Left forelimb (tissue), 1 donor: ENCODE measurements at places on chromosomes 6 and 20.

GRCh38 chr6:75126518-75126917, 79.3 kb downstream of the COL12A1 start:
- no peak for DNase-seq

DNA sequence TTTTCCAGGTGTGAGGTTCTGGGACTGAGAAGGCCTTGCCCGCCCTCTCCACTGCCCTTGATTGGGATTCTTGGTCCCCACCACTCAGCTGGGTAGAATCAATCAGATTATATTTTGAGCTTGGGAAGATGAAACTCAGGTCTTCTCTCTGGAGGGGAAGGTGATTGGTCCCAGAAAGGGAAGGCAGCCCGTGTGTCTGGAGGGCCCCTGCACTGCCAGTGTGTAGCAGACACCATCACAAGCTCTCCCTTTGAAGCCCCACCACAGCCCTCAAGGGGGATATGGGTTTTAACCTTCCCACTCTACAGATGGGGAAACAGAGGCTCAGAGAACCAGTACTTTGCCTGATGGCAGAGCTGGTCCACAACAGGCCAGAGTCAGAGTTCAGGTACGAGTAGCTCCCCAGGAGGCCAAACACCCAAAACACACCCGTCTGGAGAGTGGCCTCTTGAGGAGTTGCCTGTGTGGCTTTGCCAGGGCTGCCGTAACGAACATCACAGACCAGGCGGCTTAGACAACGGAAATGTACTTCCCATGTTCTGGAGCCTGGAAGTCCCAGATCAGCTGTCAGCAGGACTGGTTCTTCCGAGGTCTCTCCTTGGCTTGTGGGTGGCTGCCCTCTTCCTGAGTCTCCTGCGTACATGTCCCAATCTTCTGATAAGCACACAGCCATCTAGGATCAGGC, 205.6 kb downstream of the SYNDIG1 start:
- no peak for DNase-seq

- DNase-seq = no peak
These were observed 38.0 kb downstream of the EZR start for GRCh38 chr6:158780988-158781691.

- no peak for DNase-seq
These were observed 10.5 kb upstream of the PCMTD2 start for GRCh38 chr20:64244870-64245603.

DNA sequence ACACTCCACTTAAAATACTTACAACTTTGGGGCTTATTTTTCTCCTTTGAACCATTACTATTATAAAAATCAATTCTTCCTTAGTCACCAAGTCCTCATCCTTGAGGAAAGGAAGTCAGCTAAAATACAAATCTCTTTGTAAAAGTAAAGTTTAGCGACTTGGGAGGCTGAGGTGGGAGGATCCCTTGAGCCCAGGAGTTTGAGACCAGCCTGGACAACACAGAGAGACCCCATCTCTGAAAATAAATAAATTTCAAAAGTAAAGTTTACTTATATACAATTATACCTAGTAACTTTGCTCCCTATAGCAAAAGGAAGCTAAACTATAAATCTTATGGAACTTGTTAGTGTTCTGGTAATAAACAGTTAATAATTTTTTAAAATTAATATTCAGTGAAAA, 40.4 kb downstream of the MYB start:
- no peak for DNase-seq

- no peak for DNase-seq
These were observed 33.1 kb upstream of the IRF4 start for GRCh38 chr6:358432-358831.

- no peak for DNase-seq
These were observed 34.3 kb downstream of the RGS17 start for GRCh38 chr6:153096792-153097191.

DNA sequence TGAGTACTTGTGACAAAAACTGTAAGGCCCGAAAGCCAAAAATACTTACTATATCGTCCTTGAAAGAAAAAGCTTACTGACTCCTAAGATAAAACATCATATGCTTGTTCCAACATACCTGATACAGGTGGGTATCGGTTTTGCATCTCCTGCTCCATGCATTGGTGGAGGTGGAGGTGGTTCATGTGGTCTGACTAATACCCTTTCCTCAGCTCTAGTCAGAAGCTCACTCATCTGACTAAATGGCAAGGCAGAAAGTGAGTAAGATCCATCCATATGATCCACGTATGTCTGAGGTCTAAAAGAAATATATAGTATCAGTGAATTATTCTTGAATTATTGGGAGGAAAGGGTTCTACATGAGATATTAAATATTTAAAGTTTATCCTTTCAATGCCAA, 76.2 kb downstream of the WASF1 start:
- no peak for DNase-seq

DNA sequence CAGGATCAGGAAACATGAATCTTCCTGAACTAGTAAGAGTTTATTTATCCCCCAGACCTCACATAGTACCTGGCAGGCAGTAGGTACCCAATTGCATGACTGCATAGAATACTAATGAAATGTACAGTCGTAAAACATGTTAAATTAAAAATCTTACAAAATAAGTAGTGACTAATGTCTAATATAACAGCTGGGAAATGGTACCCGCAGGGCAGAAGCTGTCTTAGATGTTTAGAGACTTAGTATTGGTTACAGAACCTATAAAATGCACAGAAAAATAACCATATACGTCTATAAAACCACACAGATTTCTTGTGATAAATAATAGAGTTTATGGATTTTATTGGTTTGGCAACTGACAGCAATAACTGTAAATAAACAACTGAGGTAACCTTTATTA, 139.1 kb upstream of the GMDS start:
- no peak for DNase-seq

DNA sequence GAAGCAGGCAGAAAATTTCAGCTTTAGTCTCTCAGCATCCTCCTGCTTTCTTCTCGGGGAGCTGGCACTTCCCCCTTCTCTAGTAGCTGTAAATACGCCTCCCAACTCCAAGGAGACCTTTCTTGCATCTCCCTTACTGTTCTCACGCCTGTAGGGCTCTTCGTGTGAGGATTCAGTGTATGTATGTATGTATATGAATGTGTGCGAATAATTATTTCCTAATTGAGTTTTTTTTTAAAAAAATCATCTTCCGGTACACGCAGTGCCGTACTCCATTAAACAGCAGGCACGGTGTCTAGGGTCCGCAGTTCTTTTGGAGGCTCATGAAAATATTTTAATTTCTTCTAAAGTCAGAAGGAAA, 85.4 kb downstream of the HFE start:
- DNase-seq = no peak

GRCh38 chr6:17289630-17290061, 8.5 kb downstream of the RBM24 start:
- no peak for DNase-seq

DNA sequence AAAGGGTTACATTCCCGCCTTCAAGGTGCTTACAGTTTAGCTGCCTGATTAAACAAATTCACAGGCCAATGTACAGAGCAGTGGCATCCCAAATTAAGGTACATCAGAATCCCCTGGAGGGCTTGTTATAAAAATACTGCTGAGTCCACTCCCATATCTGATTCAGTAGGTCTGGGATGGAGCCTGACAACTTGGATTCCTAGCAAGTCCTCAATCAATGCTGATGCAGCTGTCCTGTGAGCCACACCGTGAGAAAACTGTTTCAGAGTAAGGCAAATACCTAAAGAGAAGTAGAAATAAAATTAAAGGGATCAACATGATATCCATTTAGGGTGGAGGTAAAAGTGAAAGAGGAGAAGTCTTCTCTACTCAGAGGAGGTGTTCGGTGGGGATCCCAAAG, 16.5 kb downstream of the NHSL1 start:
- no peak for DNase-seq

GRCh38 chr20:1995531-1996310, 1.9 kb upstream of the PDYN start:
- no peak for DNase-seq

- no peak for DNase-seq
These were observed 226.8 kb upstream of the PDE10A start for GRCh38 chr6:165889636-165890403.

DNA sequence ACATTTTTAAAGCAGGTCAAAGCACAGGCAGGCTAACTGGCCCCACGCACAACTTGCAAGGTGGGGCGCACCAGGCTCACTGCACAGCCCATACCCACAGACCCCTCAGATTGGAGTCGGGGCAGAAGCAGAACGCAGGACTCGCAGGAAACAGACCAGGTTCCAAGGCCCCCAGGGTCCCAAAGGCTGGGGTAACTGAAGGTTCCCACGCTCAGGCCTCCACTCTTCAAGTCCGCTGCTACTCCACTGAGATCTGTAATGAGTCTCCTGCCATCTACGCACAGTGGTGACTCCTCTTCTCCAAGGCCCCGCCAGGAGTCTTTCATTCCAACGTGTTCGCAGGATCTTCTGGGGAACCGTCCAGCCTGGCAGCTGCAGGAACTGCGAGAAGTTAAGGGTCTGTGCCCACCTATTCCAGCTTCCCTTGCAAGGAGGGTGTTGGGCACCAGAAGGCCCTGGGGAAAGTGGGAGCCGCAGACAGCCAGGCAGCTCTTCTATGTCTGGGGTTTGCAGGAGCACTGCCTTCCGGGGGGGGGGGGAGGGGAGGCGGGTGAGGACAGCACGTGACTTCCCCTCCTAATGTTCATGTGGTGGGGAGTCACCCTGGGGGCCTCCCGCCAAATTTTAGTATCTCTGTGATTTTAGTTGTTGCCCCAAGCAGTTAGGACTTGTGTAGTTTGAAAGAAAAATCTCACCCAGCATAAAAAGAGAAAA, 2.0 kb upstream of the TAF4 start:
- no peak for DNase-seq

DNA sequence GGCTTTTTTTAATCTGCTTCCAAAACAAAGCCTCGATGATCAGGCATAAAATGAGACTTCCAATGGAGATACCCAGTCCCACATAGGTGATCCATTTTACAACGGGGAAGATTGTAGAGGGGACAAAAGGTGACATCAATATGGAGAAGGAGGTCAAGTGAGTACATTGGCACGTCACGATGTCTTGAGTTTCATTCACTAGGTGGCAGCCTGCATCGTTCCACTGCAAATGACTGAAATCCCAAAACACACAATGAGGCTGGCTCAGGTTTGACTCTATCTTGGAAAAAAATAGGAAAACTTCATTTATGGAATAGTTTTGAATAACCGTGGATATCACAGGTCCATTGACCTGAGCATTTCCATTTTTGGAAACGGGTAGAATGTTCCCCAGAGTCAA, 32.5 kb downstream of the ADGRF1 start:
- DNase-seq = no peak

DNA sequence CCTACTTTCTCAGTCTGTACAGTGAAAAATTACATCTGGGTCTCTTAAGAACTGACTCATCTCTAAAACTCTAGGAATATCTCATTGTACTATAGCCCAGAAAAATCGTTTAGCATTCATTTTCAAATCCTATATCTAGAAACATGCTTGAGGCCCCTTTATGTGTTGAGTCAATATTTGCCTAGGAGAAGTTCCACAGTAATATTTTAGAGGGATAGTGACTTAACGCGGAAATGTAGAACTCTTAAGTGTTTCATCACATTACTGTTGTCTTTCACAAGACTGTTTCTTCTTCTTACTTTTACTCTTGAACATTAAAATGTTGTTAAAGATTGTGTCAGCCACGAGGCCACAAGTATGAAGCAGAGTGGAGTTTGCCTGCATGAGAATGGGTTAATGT, 23.0 kb upstream of the MYLIP start:
- DNase-seq = no peak

GRCh38 chr20:38196592-38196991, 31.5 kb upstream of the TGM2 start:
- DNase-seq = peak; percentile 48

DNA sequence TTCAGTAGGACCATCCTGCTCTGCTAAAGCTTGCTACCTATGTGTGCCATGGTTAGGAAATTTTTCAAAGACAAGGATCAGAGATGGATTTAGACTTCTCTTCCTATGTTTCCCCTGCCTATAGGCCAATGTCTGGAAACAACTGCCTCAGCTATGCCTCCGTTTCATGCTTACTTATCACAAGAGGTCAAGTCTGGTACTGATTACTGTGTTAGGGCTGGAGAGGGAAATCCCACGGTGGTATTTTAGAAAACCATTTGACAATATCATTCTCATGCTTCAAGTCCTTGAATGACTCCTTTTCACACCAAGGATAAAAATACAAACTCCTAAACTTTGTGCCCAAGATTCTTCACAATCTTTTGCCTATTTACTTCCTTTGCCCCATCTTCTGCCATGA, 484.3 kb downstream of the DHX35 start:
- no peak for DNase-seq

- DNase-seq = no peak
These were observed 75.0 kb downstream of the CNKSR3 start for GRCh38 chr6:154435400-154435945.

DNA sequence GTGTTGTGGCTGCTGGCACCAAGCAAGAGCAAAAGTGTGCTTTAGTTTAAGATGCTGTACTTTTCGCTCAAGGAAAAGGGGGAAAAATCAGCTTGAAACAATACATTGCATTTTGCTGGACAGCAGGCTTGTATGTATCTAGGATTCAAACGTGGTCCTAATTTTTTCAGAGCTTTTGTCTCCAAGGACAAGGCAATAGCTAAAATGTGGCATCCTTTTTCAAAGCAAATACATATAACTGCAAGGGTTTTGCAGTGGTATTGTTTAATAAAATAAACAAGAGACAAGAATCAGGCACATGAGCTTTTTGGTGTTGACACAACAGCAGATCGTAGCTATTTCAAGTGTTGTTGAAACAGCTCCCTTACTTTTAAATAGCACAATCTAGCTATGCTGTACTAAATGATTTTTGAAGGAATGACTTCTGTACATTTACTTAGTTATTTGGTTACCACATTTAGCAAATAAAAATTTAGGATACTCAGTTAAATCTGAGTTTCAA, 137.0 kb upstream of the HEY2 start:
- no peak for DNase-seq

DNA sequence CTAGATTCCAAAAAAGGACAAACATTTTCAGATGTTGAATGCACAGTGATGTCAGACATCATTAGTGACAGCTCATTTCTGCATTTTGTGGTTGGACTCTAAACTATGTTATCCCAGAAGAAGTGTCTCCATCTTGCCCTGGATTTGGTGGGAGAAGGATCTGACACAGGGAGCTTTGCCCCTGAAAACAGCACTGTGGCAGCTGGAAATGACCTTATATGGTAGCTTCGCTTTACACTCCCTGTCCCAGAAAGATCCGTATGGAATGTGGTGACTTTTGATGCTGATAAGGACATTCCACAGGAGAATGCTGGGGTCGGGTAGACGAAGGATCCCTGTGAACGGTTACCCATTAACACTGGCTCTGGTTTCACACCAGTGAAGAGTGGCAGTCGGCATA, 87.2 kb upstream of the EDN1 start:
- no peak for DNase-seq

GRCh38 chr6:14146506-14147096, 29.0 kb downstream of the CD83 start:
- DNase-seq = no peak
